A172 (cell line): ENCODE measurements at places on chromosomes 11 and 22. TPM values are rescaled to one million over a fixed set of nuclear protein-coding genes. Genes with fewer than 3 reads are reported as not detected.

GRCh38 chr22:19764636-19765476 lies 4.3 kb downstream of the TBX1 start:
- DNase-seq: no peak

DNA sequence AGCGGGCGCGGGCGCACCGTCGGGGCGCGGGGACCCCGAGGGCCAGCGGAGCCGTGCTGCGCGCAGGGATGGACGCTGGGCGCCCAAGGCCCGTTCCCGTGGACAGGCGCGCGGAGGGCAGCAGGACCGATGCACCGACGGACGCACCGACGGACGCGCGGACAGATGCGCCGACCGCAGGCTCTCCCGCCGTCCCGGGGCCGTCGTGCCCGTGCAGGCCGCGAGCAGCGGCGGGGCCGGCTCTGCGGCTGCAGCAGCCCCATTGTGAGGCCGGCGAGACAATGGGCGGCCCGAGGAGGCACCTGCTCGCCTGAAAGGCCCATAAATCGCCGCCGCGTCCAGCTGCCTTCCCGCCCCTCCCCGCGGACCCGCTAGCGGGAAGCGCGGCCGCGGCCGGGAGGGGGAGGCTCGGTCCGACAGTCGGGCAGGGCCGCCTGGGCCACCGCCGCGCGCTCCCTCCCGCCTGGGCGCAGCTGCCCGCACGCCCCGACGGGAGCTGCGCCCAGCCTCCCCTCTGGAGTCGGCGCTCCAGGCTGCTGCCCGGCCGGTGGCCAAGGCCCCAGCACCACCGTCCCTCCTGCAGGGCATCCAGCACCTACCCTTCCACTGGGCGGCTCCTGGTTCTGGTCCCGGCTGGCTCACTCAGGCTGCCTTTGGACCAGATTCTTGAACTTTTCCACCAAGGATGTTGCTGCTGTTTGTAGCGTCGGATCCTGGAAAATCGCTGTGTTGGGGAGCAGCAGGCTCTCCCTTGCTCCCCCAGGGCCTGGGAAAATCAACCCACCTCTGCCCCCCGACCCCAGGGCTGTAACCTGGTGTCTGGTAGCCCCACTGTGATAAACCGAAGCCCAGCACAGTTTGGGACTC lies 15.8 kb downstream of the CDKN1C start:
- DNase-seq: no peak

TREH gene
- total RNA-seq: 0.05 TPM in 1 of 2 replicates, not detected in the other

- DNase-seq: no peak
Observed at GRCh38 chr11:61910187-61911127, 6.9 kb downstream of the RAB3IL1 start.

- no peak for DNase-seq
Observed at GRCh38 chr11:58485961-58486360, 21.9 kb downstream of the OR5B21 start.
